Stimulated activated CD4-positive, alpha-beta T cell treated with anti-CD3 and anti-CD28 coated beads, TNF-alpha, amount 100 ng/mL, for 1 hour (primary cell): ENCODE measurements at places on chromosomes 7 and 10.

- DNase-seq: no peak
These were observed 8.2 kb downstream of the BMS1 start for GRCh38 chr10:42790835-42791234.

DNA sequence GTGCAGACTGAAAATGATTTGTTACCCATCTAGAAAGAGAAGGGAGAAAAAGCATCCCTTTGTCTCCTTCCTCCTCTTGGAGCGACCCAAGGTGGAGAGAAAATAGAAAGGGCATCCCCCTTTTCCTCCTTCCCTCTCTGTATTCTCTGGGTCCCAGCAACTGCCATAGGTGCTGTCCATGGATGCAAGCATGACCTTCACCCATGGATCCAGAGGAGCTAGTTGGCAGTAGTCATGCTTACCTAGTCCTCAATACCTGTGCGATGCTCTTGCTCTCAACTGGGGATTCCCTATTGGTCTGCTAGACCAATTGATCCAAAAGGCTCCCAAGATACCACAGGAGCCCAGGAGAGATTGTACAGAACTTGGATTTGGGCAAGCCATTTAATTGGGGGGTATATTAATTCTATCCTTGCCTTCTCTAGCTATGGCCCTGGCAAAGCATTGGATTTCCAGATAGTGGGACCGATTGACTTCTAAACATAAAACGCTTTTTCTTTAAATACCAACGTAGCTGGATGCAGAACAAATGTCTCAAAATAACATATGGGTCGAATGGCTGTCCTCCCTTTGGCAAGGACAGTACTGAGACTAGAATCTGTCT lies 547.8 kb upstream of the IGFBP3 start:
- no peak for DNase-seq

GRCh38 chr10:99777918-99778714 lies 4.3 kb upstream of the ABCC2 start:
- DNase-seq: no peak

DNA sequence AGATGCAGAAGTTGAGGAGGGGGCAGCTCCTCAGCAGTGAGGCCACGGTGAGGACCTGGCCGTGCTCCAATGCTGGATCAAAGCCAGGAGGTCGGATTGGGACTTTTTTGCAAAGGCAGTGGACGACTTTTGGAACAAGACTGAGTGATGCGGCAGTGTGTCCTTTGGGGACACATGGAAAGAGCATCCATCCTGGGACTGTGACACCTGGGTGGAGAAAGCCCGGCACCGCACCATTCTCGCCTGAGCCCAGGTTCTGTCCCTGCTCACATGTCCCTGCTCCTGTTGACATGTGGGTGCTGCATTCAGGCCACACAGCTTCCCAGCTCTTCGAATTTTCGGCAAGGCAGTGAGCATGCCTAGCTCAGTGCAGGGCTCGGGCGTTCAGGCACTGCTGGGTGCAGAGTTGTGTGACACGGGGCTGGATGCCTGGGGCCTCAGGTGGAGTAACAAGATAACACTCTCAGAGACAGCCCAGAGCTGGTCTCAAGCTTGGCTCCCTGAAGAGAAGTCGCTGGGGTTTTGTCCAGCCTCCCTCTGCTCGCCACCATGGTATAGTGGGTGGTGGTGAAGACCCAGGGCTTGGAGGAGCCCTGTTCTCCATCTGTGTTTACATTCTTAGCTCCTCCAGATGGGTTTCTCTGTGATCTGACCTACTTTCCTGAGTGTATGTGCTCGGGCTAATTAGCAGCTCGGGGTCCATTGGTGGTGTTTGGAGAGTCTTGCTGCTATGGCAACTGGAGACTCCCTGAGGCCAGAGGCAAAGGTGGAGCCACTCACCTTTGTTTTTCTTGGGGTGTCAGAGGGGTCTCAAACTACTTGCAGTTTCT lies 111.7 kb upstream of the BTBD16 start:
- no peak for DNase-seq

DNA sequence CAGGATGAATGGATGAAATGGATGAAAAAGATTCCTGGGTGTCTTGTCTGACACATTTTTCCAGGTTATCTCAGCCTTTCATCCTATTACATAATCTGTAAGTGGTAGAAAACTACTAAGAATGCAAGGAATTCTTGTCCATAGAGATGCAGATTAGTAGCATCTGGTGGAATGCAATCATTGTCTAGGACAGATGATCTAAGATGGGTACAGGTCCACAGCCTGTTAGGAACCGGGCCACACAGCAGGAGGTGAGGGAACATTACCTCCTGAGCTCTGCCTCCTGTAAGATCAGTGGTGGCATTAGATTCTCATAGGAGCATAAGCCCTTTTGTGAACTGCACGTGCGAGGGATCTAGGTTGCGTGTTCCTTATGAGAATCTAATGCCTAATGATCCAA lies 225.0 kb downstream of the CALN1 start:
- no peak for DNase-seq

DNA sequence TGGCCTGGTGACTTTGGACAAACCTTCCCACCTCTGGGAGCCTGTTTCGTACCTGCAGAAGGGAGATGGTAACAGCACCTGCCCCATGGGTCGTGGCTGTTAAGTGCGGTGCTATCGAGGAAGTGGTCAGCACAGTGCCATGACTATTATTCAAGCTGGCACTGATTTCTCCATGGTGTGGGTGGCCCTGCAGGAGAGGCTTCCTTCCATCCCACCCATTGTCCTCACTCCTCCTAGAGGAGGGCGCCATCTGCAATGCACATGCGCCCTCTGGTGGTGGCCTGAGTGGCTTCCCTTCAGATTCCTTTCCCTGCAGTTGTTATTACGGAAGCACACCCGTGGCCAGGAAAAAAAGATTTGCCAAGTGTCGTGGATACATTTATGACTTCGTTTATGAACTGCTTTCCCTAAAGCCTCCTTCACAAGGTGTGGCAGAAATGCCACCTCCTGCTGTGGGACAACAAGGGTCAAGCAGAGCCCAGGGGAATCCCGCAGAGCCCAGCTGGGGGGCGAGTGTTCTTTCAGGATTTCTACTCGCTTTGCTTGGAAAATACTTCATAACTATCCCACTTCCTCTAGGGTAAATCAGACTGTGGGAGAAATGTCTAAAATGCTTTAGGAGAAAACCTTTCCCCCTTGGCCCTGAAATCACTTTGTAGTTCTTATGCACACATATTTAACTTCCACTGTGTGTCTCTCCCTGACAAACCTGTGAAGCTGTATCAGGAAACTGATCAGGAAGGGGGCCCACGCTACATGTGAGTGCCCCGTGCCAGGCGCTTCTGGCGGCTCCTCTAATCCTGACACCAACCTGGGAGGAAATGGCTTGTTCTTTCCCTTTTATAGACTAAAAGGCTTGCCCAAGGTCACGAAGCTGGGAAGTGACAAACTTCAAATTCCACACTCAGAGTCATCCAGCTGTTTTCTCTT lies 98.0 kb upstream of the ANLN start:
- DNase-seq: peak; percentile 69

- DNase-seq: no peak
These were observed 87.1 kb upstream of the PDLIM1 start for GRCh38 chr10:95377950-95378349.

GRCh38 chr10:34016576-34016975 lies 682.1 kb upstream of the NRP1 start:
- no peak for DNase-seq

DNA sequence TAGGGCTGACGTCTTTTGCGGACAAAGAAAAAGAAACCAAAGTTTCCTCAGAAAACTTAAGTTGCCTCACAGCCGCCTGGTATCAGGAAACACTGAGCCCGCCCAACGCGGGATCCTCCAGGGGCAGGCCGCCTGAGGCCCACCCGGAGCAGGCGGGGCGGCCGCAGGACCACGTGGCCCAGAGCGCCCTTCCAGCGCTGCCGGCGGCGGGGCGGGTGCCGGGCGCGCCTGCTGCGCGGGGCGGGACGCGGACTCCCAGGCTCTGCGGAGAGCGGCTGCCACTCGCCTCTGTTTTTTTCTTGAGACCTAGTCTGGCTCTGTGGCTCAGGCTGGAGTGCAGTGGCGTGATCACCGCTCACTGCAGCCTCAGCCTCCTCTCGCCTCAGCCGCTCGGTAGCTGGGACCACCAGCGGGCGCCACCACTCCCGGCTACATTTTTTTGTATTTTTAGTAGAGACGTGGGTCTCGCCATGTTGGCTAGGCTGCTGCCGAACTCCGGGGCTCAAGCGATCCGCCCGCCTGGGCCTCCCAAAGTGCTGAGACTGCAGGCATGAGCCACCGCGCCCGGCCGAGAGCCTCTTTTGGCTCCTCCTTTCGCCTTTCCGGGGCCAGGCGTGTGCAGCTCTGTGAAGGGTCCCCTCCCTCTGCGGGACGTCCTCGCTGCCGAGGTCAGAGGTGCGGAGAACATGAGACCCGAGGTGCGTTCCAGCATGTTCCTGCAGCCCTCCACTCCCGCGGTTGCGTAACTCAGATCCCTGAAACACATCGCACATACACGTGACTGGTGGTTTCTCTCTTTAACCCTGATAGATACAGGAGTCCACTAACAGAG lies 11.6 kb upstream of the HNRNPF start:
- peak; percentile 63 for DNase-seq

GRCh38 chr10:62243647-62243997 lies 25.0 kb downstream of the RTKN2 start:
- no peak for DNase-seq

DNA sequence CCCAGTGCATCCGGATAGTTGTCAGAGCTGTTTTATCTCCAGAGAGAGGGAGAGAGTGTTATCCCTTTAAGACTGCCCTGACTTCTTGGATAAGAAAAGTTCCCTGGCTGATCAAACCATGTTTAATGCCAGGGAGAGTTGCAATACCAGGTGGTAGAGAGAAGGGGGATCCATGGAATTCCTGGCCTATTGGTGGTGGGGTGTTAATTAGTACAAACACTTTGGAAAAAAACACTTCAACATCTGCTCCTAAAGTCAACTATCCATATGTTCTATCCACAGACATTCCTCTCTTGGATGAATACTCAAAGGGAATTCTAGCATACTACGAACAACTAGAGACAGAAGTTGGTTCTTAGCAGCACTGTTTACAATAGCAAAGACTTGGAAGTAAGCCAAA lies 307.2 kb downstream of the TCERG1L start:
- no peak for DNase-seq

DNA sequence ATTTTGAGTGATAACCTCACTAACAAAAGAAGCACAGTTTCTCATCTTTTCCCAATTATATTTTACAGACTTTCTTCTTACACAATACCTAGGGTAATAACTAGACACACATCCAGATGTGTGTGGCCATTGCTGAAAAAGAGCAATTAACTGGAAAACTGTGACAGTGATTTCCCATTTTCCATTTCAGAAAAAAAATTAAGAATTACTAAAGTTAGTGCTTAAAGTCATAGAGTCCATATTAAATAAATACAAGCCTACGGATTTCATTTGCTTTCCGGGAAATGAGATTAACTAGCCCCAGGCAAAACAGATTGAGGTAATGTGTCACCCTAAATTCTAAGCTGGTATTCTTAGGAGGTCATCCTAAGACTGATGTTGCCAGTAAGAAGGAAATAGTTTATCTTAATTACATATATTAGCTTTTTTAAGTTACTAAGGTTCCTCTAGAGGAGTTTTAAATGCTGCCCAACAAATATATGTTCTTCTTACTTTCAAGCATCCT lies 10.2 kb upstream of the MACC1 start:
- no peak for DNase-seq

GRCh38 chr10:63115732-63116383 lies 17.3 kb upstream of the NRBF2 start:
- DNase-seq: no peak

DNA sequence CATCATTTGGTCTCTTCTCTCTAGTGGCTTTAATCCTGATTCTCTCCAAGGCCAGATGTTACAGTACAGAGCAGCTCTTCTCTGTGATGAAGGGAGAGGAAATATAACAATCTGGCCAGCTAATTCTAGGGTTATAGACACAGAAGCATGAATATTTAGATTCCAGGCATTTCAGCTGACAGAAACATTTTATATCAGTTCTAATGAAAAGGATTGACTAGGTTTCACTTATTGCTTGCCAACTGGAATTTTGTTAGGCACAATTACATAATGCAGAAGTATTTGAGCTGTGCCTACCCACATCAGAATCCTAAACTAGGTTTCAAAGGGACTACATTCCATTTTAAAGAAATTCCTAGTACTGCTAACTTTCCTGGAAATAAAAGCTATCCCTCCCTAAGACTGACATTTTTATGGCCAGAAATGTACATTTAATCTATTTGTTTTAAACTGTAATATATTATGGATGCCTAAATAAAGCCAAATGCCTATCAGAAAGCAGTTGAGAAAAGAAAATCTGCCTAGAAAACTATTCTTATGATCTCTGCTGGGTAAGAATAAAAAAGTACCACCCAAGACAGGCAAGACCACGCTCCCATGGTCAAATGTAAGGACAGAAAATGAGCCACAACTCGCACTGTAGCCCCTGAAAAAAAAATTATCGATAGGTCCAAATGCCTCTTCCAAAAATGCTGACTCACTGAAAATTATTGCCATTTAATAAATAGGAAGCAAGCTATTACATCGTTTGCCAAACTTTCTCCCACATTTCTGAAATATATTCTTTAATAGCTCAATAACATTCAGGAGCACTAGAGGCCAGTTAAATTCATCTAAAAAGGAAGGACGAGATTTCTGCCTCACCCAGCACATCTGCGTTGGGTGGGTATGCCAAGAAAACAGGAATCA lies 498.1 kb downstream of the KCNMA1 start:
- no peak for DNase-seq
